ENCODE measurements at places on chromosomes 1 and 21.

- DNase-seq: no peak
Measured at GRCh38 chr1:44076066-44076465, 42.6 kb upstream of the KLF17 start.

DNA sequence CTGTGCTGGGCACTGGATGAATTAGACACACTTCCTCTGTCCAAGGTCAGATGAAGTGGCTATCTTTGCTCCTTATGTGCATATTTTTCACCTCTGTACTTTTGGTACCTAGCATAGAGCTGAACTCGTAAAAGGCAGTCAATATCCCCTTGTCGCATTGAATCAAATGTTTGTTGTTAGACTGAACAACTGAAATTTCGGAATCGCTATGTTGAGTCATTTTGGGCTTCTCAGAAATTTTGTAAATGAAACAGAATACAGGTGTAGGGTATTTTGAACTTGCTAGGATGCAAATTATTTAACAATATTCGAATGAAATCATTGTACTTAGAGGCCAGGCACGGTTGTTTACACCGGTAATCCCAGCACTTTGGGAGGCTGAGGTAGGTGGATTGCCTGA, 48.0 kb downstream of the PDE4B start:
- no peak for DNase-seq

DNA sequence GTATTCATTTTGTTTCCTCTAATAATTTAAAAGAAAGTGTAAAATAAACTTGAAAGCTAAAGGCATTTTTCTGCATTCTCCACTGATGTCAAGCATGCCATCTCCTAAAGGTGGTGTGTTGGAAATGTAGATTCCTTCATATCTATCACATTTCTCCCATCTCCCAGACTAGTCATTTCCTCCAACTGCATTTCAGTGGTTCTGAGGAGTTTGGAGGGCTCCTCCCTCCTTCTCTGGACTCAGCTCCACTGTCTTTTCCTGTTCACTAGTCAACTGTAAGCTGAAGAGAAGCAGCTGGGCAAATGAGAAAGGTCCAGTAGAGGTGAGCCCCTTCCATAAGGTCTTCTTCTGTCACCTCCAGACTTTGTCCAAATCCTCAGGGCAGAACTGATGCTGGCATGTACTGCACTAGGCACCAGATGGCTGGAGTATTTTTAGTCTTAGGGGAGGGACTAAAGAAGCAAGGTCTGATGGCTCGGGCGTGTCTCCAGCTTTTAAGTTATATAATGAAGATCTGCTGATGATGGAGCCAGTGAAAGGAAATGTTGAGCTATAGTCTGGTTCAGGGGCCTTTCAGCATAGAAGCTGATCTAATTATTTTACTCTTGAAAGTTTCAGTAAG, 186.1 kb downstream of the NTNG1 start:
- DNase-seq: no peak

- no peak for DNase-seq
Measured at GRCh38 chr1:64572222-64572900, 102.4 kb downstream of the CACHD1 start.

DNA sequence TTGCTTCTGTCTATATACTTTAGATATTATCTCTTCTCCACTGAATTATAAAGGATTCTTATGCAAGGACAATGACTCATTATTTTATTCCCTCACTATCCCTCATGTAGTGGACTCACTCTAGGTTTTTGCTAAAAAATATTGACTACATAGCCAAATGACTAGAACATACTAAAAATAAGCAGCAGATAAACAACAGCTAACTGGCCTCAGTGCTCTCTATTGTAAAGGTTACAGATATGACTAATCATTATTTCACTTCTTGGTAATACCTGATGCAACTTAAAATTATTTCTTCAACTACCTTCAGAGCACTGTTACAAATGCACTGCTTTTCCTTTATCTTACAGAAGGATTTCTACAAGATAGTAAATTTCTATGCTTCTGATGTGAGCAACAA, 147.6 kb upstream of the DEPDC1 start:
- DNase-seq: no peak

DNA sequence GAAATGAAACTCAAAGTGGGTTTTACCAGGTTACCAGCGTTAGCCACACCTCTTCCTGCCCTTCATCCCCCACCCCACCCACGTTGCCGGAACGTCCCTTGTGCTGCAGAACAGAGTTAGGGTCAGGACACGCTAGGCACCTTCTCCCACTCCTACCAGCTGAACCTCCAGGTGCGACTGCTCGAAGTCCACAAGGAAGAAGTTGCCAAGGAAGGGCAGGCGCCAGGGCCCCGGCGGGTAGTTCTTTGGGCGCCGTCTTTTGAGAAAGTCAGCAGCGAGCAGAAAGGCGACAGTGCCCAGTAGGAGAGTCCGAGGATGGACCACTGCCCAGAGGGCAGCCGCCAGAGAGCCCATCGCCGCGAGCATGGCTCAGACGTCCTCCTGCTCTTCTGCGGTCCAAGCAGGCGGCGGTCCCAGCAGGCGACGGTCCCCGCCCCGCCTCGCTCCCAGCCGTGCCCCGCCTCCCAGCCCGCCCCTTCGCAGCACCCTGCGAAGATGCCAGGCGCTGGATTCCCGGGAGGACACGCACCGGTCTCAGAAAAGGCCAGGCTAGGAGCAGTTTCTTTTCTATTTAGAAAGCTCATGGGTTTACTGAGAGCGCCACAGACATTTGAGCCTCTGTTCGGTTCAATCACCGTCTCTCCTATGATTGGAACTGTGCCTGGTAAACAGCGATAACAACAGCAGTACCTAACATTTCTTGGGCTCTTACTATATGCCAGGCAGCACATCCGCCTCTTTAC, at the start of gene CYP2J2:
Gene CYP2J2, minus strand, starts transcription at position 393 of the 743 bp plus-strand sequence. Its CDS starts 27 bp downstream, at position 366.
- DNase-seq: peak; percentile 57

- no peak for DNase-seq
Measured at GRCh38 chr1:74596717-74597116, 76.9 kb downstream of the ERICH3 start.

DNA sequence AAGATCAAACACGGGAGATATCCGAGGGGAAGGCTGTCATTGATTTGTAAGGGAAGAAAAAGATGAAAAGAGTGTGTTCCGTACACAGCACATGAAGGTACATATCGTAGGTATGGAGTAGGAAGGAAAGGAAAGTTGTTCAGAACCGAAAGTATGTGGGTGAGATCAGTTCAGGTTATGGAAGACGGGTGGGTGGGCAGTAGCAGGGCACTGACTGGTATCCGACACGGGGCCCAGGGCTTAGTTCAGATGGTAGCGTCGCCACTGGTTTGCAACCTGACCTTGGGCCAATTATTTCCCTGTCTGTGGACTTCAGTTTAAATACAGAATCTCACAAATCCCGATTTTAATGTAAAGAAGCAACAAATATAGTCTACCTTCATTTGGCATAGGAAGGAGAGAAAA, 27.8 kb upstream of the A3GALT2 start:
- DNase-seq: no peak

DNA sequence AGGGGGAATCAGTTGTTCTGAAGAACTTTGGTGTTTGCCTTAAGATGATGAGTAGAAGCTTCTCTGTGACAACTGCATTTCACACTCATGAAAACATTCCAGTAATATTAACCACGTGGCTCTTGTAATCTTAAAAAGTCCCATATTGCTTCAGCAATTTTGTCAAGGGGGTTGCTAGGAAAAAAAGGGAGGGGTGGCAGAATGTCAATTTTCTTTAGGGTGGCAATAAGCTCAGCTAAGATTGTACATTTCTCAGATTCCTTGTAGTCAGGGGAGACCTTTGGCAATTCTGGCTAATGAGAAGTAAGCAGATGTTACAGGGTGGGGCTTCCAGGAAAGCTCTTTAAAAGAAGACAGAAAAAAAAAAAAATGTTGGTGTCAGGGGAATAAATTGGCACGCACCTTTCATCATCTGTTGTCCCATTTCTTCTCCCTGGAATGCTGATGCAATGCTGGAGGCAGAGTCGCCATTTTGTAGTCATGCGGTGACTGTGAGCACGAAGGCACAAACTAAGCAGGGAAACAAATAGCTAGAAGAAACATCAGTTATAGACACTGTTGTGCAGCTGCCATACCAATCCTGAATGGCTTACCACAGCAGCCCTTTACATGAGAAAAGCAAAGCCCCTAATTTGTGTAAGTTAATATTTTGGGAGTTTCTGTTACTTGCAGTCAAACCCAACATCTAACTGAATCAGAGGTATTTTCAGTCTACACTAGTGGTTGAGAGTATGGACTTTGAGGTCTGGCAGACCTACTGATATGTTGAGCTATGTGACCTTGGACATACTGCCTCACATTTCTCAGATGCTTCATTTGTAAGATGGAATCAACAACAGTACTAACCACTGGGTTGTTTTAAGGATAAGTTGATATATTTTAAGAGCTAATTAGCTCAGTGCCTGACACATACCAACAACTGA, 56.1 kb upstream of the MRPS6 start:
- no peak for DNase-seq

- DNase-seq: no peak
Measured at GRCh38 chr1:6037338-6037762, 8.3 kb upstream of the KCNAB2 start.

GRCh38 chr1:10242811-10243210, 32.4 kb downstream of the KIF1B start:
- DNase-seq: no peak

GRCh38 chr21:15061279-15061678, 3.5 kb downstream of the NRIP1 start:
- no peak for DNase-seq

DNA sequence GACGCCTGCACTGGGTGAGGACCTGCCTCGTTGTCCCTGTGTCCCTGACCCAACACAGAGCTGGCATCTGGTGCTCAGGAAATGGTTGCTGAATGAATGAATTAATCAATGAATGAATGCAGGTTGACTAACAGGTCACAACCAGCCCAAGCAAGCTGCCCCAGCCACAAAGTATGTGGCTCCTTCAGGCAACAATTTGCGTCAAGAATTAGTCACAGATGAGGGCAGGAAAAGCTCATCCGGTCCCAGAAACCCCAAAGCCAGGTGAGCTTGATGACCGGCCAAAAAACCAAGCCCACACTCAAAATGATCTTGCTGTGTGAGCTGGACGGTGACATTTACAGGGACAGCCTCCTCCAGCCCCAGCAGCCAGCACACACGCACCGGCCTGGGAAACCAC, 40.6 kb upstream of the GPR153 start:
- no peak for DNase-seq

DNA sequence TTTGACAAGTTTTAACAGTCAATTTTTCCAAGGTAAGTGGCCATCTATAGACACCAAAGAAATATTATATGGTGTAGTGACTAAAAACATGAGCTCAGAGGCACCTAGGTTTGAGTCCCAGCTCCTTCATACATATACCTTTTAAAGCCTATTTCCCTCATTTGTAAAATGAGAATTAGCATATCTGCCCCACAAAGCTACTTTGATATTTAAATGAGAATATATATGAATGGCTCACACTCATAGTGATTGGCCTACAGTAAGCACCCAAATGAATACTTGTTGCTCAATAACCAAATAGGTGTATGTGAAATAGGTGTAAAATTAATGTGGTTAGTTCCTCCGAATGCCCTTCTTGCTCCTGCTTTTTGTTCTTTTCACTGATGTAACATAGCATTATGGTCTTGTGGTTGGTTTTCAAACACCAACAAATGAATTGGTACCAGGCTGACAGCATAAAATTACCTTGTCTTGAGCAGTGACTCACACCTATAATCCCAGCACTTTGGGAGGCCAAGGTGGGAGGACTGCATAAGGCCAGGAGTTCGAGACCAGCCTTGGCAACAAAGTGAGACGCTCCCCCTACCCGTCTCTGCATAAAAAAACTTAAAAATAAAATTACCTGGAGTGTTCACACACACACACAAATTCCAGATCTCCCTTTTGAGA, 25.3 kb downstream of the CNIH4 start:
- DNase-seq: no peak

DNA sequence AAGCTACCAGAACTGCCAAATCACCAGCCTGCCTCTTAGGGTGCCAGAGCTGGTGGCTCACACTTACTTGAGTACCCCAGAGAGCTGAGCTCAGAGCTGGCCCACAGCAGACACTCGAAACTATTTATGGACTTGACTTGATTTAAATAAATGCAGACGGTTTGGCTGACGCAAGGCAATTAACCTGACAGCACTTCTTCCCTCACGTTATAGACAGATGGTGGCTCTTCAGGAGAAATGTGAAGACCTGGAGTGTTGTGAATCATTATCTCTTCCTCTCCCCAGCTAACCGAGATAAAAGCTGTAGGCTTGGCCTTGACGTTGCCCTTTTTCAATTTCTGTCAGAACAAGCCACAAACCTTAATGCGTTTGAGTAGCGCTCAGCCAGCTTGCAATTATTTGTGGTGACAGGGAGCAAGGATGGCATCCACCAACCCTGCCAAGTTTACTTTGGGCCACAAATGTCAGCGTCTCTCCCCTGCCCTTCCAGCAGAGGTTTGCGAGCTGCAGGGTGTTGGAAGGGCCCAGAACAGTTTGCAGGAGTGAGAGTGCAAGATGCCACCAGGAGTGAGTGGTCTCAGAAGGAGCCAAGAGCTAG, 34.0 kb upstream of the BCAR3 start:
- no peak for DNase-seq

- no peak for DNase-seq
Measured at GRCh38 chr1:156360534-156360933, 8.5 kb upstream of the RHBG start.

- no peak for DNase-seq
Measured at GRCh38 chr1:203202431-203203245, 16.1 kb upstream of the CHI3L1 start.

GRCh38 chr1:180941518-180942275, 29.0 kb downstream of the KIAA1614 start:
- no peak for DNase-seq

DNA sequence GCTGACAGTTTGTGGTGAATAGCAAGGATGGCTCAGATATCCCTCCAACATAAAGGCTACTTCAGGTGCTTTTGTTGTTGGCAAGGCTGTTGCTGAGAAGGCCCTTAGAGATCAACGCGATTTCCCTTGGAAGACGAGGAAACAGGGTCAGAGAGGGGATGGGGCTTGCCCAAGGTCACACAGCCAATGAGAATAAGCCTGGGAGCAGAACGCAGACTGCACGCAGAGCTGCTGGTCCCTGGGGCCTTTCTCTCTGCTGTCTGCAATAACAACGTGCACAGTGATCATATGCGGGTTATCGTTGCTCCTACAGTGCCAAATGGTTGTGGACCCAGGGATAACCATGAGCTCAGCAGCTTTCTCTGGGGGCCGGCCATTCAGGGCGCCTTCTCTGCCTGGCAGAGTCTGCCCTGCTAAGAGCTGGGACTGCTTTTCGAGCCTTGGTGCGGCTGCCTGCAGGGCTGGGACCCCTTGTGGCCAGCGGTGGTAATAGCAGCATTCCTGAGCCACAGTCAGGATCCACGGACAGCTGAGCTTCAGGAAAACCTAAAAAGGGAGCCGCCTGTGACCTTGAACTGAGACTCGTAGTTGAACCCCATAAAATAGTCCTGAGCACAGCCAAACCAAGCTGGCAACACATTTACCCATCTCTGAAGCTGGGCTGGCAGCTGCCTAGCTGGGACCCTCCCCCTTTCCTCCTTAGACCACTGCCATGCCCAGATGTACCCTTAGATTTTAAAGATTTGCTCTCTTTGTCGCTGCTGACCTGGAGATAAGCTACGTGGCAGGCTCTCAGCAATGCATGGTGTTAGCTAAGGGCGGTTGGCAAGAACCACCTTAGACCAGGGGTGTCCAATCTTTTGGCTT, 39.8 kb downstream of the HTR6 start:
- DNase-seq: peak; percentile 83
